ENCODE measurements at places on chromosomes 1 and 21.
A peak's percentile ranks its signal among the peaks of the same experiment; 100 is the strongest.

GRCh38 chr1:115310581-115311473 is 27.2 kb downstream of the NGF start:
- DNase-seq = no peak

- DNase-seq = peak; percentile 72
These were observed 48.5 kb upstream of the SLC25A33 start for GRCh38 chr1:9490605-9491339.

DNA sequence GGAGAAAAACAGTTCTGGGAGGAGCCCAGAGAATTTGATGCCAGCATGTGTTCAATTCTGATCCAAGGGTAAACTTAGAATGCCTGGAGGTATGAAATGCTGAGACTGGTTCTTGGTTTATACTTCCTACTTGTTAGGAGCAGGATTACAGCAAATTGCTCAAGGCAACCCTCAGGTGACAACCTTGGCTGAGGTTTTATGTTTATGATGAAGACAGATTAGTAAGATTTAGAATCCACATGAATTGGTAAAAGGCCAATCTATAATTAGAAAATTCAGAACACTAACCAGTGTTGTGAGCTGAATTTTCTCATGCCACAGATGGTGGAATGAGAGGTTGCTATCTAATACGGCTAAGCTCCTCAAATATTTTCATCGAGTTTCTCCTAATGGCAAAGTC is 235.3 kb upstream of the NRIP1 start:
- DNase-seq = no peak

DNA sequence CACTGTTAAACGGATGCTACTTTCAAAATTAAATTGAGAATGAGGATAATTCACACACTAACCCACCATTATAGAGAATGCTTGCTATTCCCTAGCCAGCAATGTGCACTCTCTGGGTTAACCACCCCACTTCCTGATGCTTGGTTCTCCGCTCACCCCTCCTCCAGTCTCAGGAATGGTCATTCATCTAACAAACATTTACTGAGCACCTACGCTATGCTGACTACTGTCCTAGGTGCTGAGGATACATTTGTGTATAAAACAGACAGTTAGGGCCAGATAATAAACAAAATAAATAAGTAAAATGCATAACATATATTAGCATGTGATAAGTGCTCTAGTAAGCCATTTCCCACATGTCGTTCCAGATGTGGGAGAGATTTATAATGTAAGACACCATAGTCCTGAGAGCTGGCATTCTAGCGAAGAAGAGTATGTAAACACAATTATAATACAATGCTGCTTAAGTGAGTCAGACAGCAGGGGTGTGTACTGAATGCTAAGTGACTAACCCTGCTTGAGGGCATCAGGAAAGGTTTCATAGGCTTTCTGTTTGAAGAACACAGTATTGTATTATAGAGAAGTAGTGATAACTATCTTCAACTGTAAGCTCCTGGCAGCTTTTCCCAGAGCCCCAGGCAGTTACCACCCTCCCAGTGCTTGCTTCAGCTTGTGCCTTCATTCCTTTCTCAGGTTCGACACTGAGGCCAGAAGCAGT is 126.7 kb upstream of the CACHD1 start:
- DNase-seq = peak; percentile 76

DNA sequence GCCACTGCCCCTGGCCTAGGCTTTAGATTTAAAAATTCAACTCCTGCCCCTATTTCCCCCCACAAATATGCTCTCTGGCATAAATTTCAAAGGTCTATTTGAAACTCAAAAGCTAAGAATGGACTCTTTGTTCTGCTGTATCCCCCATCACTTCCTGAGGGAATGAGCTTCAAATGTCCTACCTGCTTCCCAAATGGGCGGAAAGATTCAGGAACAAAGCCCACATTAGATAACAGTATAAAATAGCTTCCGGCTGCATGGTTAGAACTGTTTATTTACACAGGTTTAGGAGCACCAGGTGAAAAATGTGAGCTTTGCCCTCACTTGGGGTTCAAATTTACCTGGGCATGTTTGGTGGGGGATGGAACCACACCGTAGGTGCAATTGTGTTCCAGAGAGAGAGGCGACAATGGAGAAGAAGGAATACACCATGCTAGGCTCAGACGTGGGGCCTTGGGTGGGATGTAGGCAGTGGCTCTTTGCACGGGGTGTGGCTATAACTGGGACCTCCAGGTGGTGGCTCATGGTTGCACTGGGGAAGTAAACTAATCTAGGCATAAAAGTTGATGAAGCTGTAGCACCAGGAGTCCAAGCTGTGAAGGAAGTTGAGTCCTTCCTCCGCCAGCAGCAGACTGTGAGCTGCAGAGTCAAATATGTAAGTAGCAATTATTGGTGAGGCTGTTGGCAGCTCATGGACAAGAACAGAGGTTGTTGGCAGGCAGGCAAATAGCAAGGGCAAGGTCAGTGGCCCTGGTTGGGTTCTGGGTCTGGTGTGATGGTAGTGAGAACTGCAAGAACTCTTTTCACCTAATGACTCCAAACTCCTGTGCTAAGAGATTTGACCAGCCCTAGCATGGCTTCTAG is 41.5 kb upstream of the SRSF10 start:
- no peak for DNase-seq

DNA sequence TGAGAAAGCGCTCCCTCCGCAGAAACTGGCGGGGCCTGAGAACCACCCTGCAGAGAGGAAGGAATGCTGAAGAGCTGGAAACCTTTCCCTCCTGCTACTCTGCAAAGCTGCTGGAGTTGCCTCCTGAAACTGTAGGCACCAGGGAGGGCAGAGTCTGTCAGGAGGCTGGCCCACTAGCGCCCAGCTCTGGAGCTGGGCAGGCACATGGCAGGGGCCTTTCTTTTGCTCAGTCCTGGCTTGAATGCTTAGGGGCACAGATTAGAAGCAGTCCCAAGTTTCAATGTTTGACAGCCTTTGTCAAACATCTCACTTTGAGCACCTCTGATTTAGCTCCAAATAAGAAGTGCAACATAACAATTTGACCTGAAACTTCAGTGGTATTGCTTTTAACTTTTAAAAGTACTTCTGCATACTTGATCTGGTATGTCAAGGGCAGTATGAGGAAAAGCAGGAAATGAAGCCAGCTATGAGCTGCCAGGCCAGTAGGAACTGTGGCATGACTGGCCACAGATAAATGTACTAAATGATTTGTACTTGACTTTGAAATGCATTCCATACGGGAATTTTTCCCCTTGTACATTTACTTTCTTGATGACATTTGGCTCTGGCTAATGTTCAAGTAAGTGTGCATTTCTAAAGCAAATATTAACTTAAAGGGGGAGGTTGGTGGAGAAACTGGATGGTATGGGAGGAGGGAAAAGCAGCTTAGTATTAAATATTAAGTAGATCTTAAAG is 7.2 kb downstream of the C1orf116 start:
- DNase-seq = no peak

DNA sequence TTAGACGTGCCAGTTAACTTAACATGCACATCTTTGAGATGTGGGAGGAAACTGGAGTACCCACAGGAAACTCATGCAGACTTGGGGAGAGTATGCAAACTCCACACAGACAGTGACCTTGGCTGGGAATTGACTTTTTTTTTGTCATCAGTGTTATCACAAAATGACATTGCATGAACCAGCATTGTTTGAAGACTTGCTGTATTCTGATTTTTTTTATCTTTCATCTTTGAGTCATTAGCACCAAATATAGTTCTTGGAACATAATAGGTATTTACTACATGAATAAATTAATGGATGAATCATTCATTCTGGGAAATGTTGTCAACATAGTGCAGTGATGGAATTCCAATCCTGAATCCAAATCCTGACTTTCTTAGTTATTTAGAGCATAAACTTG is 77.0 kb downstream of the ATF6 start:
- DNase-seq = no peak

GRCh38 chr1:107252271-107252670 is 111.4 kb downstream of the NTNG1 start:
- DNase-seq = no peak

GRCh38 chr1:25803368-25803767 is 3.4 kb downstream of the SELENON start:
- DNase-seq = no peak

GRCh38 chr1:212605441-212606394 is 2.8 kb upstream of the ATF3 start:
- DNase-seq = no peak

GRCh38 chr1:203178083-203178482 is 2.5 kb upstream of the MYBPH start:
- DNase-seq = no peak

- DNase-seq = peak; percentile 97
These were observed at the start of gene CREB3L4 for GRCh38 chr1:153967107-153967999. Gene CREB3L4 (plus strand): TSS chr1:153967902. CDS start chr1:153968526, 624 bp downstream.

DNA sequence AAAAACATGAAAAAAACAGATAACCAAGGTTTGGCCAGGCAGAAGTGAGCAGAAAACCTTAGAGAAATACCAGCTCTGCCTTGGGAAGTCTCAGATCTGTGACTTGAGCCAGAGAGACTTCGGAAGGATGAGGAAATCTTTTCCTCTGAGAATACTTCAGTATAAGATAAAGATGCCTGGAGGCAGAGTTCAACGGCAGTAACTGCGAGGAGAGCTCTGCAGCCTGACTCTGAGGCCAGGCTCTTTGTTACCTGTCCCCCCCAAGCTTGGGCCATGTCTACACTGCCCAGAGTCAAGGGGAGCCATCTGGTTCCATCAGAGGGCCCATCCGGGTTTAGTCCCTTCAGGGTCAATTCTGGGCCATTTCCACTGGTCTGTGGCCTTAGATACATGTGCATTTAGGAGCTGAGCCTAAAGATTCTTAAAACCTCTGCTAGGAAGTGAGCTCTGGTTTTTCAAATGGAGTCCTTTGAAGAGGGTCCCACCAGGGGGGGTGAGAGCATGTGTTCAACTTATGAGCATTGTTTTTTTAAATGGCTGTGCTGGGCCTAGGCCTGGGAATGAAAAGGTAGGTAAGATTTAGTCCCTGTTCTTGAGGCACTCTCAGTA is 8.7 kb downstream of the KIRREL1 start:
- no peak for DNase-seq

DNA sequence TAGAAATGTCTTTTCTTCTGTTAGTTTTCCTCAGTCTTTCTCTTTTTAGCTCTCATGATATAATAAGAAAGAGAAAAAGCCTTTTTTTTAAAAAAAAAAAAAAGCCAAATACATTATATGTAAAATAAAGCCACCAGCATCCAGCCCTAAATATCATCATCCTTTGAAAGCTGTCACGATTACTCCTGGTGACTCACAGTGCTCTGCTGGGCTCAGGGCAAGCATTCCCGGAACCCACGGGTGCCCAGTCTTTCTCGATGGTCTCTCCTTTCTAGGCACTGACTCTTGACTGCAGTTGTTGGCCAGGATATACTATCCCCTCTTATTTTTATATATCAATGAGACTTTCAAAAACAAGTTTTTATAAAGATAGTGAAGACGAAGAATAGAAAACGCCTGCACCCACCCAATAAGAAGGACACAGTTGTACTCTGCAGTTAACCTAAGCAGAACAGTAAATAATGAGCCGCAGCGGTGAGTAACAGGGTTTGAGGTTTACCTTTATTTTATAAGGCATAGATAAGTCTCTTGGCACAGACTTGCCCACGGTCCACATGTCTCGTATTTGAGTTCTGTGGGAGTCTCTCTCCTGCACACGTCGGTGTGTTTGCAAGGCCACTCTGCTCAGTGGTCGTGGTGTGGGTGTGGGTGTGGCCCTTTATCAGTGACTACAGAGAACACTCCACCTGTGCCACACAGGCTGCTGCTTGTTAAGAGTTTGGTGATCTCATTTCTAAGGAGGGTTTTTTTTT is 15.7 kb upstream of the MX2 start:
- no peak for DNase-seq

DNA sequence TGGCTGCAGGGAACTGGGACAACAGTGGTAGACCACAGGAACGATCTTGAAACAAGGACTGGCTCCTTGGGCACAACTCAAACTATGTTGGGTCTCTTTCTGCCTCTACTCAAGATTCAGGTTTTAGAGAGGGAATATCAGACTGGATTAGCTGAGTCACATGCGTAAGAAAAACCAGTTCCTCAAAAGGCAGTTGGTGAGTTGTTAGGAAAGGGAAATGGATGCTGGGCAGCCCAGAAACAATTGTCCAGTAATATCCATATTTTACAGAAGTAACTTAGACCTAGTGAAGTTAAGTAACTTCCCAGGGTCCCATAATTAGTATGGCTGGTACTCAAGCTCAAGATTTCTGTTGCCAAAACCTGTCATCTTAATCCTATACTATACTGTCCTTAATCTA is 27.0 kb upstream of the TMEM39B start:
- no peak for DNase-seq

GRCh38 chr1:198764748-198765147 is 125.9 kb downstream of the PTPRC start:
- no peak for DNase-seq

GRCh38 chr21:18760247-18760646 is 356.7 kb upstream of the TMPRSS15 start:
- no peak for DNase-seq

Measured in COR-L47 (cell line).